Renal pelvis (tissue), 12 donors: ENCODE measurements at places on chromosomes 11 and 22.

GRCh38 chr11:44563711-44564110, 1.8 kb upstream of the CD82 start:
- DNase-seq, result no peak

DNA sequence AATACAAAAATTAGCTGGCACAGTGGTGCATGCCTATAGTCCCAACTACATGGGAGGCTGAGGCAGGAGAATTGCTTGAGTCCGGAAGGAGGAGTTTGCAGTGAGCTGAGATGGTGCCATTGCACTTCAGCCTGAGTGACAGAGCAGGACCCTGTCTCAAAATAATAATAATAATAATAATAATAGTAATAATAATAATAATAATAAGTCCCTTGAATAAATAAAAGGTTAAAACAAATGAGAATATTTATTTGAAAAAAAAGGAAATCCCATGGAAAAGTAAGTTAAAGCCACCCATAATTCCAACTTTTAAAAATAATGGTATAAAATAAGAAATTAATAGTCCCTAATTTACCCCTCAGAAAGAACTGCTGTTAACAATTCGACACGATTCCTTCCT, 10.0 kb upstream of the NAV2 start:
- DNase-seq, result no peak

DNA sequence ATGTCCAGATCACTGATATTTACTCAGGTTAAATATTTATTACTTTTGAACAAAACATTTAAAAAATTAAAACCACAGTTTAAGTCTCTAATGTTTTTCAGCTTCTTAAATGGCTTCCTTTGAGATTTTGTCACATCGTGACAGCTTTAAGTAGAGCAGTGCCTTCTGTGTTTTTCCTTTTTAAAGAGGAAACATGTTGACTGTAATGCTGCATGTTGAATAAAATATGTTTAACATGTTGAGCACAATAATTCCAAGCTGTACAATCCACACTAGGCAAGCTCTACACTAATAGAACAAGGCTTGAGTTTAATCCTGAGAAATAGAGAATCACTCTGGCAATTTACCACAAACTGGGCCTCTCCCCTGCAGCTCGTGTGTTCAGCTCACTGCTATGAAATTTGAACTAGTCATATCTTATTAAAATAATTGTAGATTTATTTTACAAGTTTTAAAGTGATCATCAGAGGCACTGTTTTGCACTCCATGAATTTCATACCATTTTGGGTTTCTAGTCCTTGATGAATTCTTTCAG, 368.3 kb downstream of the SOX6 start:
- no peak for DNase-seq

DNA sequence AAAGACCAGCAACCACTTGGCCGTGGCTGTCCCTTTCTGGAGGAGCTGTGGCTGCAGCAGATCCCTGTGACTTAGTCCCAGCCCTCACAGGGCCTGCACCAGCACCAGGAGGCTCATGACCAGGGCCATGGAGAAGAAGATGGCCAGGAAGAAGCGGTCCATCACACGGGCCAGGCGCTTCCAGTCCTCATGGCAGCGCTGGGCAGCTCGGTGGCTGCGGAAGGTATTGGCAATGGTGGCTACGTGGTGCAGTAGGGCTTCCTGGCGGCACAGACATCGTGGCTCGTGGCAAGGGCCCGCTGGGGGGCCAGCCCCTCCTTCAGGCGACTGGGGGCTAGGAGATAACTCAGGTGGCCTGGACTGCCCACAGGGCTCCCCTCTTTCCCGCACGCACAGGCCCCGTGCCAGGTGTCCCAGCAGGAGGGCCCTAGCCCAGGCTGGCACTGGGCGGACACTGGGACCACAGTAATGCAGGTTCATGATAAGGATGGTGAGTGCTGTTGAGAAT, 5.1 kb downstream of the CHRNA10 start:
- DNase-seq, result no peak

GRCh38 chr11:97854877-97855276, 1165.9 kb upstream of the CNTN5 start:
- DNase-seq, result no peak

DNA sequence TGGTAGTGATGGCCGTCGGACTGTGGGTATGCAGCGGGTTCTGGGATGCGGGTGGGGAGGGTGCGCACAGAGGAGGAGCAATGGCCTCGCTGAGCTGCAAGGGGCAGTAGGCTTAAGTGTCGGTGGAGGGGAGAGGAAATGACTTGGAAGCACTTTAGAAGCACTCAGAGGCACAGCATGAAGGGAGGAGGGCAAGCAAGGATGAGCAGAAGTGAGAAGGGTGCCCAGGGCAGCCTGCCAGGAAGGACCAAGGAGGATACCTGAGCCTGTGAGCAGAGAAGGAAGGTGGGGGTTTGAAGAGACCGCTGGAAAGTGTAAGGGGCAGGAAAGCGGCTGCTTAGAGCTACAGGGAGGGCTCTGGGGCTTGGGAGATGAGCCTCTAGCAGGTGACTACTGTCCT, 330 bp downstream of the SLC5A1 start:
- DNase-seq, result no peak

DNA sequence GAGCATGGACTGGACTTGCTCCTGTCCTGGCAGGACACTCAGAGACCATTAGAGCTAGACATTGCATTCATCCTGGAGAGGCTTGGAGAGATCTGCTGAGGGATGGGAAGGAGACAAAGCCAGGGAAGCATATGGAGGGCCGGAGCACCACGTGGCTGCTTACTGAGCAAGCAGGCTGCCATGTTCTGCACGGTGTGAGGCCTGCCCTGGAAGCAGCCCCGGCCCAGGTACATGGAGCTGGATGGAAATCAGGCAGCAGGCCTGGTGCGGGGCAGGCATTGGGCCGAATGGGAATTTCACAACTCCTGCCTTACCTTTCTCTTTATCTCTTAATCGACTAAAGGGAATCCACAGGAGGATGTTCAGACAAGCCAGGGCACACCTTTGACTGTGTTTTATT, 371.5 kb downstream of the OPCML start:
- no peak for DNase-seq

DNA sequence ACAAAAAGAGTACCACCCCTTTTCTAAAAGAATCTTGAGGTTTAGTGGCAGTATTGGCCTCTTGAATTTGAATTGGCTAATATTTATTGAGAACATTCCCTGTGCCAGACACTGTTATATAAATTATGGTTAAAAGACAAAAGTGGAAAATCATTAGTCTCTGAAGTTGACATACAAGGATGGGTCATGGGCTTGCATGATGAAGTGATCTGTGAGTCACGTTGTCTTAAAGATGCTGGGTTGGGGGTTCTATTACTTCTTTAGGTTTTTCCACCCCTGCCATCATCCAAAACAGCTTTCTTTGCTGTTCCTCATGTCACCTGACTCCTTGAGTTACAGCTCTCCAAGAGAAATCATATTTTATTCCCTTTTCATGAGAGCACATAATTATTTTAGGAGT, 85.0 kb downstream of the CD44 start:
- no peak for DNase-seq

- DNase-seq, result no peak
Observed at GRCh38 chr11:119103793-119104192, 2.1 kb upstream of the DPAGT1 start.

DNA sequence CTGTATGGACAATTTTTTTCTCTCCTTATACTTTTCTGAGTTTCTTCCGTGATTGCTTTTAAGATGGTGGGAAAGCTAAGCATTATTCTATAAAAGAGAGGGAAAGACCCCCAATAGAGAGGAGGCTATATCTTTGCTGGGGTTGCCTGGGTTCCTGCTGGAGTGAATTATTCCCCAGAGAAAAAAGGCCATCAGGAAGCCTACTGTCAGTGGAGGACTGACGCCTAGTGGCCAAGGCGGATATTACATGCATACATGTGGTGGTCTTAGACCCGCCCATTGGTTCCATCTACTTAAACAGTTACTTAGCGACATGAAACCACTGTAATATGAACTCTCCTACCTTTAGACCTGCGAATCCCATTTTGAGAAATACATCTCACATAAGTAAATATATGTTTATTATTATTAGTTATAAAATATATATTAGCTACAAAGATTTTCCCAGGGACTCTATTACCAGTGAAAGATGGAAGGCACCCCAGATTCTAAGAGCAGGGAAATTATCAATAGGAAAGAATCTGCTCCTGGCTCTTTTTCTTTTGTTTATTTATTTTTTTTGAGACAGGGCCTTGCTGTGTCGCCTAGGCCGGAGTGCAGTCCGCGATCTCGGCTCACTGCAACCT, 15.7 kb upstream of the PGA3 start:
- peak; percentile 90 for DNase-seq

- no peak for DNase-seq
Observed at GRCh38 chr11:45388472-45388871, 102.3 kb upstream of the SYT13 start.

GRCh38 chr11:85826116-85826855, 15.3 kb upstream of the SYTL2 start:
- peak; percentile 27 for DNase-seq

DNA sequence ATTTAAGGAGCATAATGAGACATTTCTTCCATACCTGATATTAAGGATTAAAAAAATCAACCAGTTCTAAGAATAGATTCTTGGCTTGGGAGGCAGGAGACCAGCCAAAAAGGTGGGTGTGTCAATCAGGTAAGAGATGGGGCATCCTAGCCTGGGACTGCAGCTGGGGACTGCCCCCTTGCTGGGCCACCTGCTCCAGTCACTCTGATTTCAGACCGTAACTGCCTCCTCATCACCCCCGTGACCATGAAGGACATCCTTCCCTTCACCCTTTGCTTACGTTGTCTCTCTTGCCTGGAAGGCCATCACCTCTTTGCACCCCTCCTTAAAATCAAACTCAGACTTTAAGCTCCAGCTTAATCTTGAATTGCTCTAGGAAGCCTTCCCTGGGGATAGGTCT, 17.9 kb downstream of the PTPN5 start:
- no peak for DNase-seq

DNA sequence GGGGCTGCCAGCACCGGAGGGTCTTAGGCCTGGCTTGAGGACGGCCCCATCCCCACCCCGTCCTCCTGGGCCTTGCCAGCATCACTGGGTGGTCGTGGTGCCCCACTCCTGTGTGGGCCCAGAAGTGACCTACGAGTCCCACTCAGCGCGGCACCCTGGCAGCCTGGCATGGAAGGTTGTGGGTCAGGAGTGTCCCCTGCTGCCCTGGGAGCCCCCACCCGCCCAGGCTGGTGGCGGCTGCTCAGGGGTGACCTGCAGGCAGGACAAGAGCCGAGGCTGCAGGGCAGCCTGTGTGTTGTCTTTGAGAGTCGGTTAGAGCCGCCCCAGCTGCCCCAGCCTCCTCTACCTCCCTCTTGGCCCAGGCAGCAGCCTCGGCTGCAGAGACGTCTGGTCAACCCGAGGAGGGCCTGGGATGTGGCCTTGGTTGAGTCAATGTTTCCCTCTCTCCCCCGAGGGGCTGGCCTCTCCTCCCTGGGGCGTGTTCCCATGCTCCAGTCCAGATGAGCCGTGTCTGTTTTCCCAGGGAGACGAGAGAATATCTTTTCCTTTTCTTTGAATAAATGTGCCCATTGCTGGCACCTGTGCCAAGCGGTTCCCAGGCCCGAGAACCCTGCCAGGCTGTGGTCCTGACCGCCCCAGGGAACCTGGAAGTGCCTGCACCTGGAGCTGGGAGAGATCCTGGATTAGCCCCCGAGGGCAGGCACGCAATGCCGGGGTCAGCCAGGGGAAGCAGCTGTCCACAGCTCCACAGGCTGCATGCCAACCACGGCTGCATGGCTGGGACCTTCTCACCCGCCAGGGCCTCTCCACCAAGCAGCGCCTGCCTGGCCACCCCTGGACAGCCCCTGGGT, 35.7 kb upstream of the MUC5AC start:
- DNase-seq, result no peak

- no peak for DNase-seq
Observed at GRCh38 chr22:42608823-42609361, 5.8 kb downstream of the POLDIP3 start.

DNA sequence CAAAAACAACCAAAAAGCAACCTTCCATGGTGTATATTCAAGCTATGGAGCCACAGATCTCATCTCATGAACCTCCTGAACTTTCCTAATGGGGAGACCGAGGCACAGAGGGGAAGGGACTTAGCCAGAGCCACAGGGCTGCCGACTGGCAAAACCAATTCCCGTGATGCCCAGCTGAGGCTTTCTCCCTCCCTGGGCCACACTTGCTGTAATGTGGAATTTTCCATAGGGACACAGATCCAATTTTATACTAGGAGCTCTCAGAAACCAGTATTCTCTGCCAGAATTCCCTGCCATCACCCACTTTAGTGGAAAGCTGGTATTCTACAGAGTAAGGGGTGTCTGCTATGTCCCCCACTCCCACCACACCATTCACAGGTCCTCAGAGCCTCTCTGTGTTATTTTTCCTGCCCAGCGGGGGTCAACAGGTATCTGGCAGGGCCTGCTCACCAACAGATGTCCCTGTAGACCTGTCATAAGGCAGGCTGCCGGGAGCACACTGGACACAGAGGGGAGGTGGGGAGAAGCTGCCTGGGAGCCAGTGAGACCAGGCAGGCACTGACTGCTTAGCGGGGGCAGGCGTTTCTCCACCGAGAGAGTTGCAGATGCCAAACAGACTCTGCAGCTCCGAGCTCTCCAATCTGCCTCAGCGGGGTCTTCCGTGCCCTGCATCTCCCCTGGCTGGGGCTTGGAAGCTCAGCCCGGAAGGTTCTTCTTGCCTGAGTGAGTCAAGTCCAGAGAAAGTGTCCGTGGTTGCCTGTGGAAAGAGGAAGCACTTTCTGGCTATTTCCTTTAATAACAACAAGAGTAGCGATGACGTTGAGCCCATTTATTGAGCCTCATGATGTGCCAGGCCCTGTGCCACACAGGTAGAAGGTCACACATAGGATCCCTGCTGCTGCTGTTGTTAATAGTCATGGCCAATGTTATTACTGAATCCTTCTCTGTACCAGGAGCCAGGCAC, 26.3 kb downstream of the RPS6KA4 start:
- no peak for DNase-seq

GRCh38 chr11:86443415-86443814, 68.7 kb downstream of the CCDC81 start:
- no peak for DNase-seq

DNA sequence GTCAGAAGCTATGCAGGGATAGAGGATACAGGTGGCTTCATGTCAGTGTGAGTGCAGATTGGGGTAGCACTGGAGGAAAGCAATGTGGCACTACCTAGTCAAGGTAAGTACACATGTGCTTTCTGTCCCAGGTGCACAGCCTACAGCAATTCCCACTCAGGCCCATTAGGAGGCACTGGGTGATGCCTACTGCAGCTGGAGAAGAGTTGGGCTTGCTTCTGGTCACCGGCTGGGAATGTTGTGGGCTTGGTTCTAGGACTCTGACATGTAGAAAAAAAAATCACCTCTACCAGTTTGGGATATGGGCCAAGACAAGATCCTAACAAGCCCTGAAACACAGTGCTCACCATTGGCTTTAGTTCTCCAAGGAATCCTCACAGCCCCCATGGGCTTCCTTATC, 69.7 kb downstream of the TENM4 start:
- no peak for DNase-seq

DNA sequence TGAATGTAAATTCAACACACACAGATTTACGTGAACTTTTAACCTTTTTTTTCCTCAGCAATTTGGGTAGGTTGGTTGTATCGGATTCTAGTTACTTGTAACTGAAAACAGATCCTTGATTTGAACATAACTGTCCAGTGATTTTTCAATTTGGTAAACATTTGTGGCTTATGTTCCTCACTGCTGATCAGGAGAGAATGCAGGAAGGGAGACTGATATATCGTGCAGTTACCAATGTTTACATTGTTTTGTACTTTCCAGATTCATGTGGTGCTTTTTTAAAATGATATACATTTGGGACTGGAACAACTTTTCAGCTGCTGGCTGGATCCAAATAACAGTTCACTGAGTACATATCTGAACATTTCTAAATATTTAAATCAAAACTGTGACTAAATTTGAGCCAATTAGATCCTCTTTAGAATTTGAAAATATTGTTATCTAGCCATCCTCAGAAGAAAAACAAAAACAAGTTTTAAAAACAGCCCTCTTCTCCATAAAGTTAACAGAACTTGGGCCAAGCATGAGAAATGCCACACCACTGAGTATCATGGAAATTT, 84.3 kb upstream of the MTMR2 start:
- DNase-seq, result no peak
